Upper lobe of left lung (tissue), 6 donors: ENCODE measurements at places on chromosomes 2 and 18.

- DNase-seq: no peak
These were observed 381.2 kb downstream of the LPIN1 start for GRCh38 chr2:12127638-12128037.

GRCh38 chr18:48902856-48903601 is 47.7 kb downstream of the SMAD7 start:
- peak; percentile 48 for DNase-seq

DNA sequence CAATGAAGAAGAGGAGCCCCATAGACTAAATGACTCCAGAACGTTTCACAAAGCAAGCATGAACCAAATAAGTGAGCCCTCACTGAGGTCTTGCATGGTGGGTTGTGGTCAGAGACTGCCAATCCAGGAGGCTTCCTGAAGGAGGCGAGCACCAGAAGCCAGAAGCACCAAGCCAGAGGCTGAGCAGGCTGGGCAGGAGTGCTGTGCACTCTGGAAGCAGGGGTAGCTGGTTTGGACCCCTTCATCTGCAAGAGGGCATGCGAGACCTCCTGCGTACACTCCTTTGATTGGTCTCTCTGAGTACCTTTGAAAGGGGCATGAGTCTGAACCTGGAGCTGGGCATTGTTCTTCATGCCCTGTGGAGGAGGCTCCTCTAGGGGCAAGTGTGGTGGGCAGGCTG is 192.5 kb downstream of the HAUS1 start:
- no peak for DNase-seq

DNA sequence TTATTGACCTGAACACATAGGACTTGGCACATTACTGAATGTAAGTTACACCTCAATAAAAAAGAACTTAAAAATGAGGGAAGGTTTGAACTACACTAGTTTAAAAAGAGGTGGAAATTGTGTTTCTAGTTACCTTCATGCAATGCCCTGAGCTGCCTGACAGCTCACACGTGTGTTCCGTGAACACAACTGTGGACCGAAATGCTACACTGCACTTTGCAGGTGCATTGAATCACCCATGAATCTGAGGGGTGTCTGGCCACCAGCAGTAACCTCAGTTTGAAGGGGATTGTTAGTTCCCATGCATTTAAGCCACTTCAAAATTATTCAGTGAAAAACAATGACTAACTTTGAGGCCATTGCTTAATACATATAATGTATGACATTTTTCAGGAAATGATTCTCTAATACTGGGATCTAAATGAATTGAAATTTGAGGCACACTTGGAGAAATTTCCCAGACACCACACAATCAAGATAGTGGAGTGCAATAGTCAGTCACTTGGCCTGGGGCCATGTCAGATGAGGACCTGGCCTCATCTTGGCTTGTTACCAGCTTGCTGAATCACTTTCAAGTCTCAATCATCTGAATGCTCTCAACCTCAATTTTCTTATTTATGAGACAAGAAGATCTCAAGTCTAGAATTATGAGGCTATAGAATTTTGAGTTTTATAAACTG is 59.3 kb downstream of the MYL12B start:
- DNase-seq: no peak

DNA sequence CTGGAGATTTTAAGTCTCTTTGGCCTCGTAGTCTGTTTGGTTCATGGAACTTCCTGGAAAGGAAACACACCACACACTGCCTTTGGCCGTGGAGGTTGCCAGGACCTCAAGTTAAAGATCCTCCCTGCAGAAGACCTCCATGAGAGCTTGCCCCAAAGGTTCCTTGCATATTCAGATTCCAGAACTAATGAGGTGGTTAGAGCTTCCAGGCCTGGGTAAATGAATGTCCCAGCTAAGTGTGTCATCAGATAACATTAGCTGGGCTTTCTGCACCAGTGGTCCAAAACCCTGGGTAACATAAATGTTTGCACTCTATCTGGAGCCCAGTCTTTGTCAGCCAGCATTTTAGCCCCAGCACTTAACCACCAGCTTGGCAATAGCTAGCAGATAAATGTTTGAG is 122.1 kb upstream of the EML6 start:
- no peak for DNase-seq

- no peak for DNase-seq
These were observed 749 bp upstream of the PTMA start for GRCh38 chr2:231707625-231707926.

- DNase-seq: no peak
These were observed 73.1 kb downstream of the FTCDNL1 start for GRCh38 chr2:199777916-199778315.
